ENCODE measurements at places on chromosomes 7 and 10.

DNA sequence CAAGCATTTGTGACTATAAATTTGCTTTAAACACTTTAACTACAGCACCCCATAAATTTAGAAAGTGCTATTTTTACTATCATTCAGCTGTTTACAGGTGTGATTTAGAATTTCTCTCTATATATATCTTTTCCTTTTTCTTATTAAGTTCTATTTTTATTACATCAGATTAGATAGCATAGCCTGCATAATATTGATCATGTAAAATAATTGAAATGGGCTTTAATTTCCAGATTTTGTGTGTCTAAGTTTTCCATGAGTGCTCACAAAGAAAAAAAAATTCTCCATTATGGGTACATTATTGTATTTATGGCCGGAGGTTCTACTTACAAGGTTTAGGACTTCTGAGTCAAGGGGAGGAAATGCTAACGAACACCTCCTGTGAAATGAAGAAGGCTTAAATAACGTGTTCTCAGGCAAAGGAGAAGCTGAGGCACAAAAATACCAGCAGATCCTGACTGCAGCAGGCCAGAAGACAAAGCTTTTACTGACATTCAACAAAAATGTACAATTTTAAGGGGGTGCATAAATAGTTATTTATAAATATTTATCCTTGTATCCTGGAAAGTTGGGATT, 114.2 kb downstream of the RNF133 start:
- no peak for DNase-seq

DNA sequence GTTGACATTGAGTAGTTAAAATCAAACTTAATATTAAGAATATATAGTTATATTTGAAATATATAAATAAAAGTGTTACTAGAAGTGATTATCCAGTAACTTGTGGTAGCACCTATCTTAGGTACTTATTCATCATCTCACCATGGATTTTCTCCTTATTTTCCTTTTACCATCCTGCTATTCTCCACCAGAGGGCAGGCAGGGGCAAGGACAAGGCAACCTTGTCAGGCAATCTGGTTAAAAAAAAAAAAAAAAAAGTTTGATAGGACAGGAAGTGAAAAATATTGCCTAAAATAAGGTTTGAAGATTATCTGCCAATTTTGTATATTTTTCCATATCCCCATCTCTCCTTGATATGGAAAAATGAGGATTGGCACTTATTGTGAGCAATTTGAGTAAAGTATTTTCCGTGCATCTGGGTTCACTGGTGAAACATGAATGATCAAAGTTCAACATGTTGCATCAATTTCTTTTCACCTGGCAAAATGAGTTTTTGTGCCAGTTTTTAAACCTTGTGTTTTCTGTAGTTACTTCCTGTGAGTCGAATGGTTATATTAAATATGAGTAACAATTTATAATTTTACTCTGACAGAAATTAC, 256.7 kb downstream of the AGMO start:
- DNase-seq = peak; percentile 40

DNA sequence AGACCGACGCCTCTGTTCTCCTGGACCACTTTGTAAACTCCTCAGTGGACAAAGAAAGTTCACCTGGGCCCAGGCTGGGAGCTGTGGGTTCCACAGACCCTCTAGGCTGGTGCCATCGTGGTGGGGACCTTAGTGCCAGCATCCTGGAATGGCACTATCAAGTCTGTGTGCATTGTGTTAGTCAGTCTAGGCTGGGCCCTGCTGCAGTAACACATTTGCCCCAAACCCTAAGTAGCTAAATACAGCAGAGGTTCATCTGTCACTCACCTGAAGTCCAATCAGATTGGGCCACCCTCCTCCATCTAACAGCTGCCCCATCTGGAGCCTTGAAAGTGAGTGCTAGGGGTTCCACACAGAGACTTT, 110.8 kb downstream of the RGS10 start:
- no peak for DNase-seq

DNA sequence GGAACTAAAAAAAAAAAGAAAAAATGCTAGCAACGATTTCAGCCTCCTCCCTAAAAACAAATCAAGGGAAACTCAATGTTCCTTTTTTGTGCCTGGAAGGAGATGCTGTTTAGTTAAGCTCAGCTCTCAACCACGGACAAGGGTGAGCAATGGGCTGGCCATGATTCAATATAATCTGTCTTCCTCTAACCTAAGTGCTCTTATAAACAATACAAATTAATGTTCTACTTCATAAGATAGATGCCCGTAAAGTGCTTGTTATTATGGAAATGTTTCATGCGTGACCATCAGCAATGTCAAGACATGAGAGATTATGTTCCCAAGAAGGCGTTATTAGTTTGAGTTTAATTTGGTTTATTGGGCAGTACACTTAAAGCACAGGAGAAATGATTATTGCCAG, 320.3 kb downstream of the SFMBT2 start:
- DNase-seq = no peak

DNA sequence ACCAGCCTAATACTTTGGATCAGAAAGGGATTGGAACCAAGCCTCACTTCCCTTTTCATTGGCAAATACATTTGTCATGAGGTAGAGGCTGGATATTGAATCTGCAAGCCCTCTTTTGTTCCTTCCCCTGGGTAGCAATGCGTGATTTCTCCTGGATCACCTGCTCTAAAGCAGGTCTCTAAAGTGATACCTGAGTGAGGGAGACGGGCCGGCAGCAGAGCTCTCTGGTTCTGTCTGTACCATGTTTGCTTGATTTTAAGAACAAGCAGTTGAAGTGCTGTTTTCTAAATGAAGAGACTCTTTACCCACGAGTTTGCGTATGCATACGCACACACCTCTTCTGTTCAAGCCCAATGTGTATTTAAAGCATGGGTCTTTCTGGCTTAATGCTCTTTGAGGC, 41.1 kb downstream of the GARS1 start:
- DNase-seq = no peak

GRCh38 chr7:98321301-98321700, 39.8 kb downstream of the BRI3 start:
- DNase-seq = no peak

Data from RCC 7860 (cell line).